NK-92 treated with Interleukin-12 subunit alpha and Interleukin-12 subunit beta, amount 100 ng/mL, for 24 hours (cell line): ENCODE measurements at places on chromosomes 12 and 14.

DNA sequence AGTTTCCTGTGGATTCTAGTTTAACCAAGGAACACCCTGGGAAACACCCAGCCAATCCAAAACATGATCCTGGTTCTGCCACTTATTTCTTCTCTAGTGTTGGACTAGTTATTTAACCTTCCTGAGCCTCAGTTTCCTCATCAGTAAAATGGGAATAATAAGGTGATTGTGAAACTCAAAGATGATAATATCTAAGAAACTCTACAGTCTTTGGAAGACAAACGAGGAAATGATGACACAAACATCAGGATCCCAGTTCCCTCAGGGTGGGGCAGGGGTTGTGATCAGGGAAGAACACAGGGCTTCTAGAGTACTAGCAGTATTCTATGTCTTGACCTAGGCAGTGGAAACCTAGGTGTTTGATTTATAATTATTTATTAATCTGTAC lies 18.1 kb upstream of the TMEM106C start:
- no peak for DNase-seq

DNA sequence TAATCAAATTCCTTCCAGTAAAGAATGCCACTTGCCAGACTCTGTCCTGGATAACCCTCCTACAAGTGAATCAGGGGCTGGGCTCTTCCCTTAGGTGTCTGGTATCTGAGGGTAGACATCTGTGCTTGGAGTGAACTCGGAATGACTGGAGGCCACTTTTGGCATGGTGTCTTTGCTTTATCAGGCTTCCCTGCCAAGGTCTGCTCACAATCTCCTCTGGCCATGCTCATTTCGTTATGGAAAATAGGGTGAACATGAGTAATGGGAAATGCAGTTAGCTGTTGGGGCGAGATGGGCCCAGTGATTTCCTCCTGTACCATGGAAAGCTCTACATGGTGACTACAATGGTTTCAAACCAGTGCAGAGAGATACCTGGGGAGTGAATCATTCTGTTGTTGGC lies 212.9 kb downstream of the NRXN3 start:
- no peak for DNase-seq

- DNase-seq: no peak
Measured at GRCh38 chr12:1919284-1919683, 832 bp upstream of the CACNA2D4 start.

- no peak for DNase-seq
Measured at GRCh38 chr12:7134396-7135166, 4.4 kb downstream of the CLSTN3 start.

DNA sequence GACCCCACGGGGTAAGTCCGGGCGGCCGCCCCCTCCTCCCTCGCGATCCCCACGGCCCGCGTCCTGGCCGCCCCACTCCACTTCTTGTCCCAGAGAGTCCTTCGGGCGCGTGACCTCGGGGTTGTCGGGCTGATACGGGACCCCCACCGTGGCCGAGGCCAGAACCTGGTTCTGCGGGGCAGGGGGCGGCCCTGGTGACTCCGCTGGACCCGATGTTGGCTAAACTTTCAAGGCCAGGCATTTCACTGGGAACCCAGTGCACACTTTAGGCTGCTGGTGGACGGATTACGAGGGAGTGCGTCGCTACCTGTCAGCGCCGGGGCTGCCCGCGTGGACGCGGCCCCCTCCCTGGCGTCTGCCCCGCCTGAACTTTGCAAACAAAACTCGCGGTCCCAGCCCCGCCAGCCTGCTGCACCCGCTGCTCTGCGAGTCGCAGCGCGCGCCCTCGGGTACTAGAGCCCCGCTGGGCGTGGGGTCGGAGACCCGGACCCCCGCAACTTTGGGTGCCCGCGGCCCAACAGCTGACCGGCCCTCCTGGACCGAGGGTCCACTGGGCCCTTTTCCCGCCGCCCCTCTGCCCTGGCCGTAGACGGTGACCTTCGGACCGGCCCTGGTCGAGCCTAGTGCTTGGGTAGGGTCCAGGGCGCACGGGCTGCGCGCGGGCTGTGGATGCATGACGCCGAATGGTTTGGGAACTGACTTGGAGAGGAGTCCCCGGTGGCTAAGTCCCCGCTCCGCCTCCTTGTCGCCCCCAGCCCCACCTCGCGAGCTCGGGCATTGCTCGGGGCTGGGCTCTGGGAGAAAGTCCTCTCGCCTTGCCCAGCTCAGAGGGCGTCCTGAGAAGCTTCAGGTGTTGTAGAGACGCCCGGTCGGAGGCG lies 624 bp downstream of the RIN3 start:
- DNase-seq: no peak

GRCh38 chr14:32622742-32623141 lies 293.6 kb downstream of the AKAP6 start:
- no peak for DNase-seq

- no peak for DNase-seq
Measured at GRCh38 chr12:87793131-87793530, 236.1 kb downstream of the C12orf50 start.

- no peak for DNase-seq
Measured at GRCh38 chr12:64147011-64147631, 75.0 kb downstream of the KICS2 start.

GRCh38 chr12:31308116-31308515 lies 17.8 kb downstream of the SINHCAF start:
- DNase-seq: no peak

DNA sequence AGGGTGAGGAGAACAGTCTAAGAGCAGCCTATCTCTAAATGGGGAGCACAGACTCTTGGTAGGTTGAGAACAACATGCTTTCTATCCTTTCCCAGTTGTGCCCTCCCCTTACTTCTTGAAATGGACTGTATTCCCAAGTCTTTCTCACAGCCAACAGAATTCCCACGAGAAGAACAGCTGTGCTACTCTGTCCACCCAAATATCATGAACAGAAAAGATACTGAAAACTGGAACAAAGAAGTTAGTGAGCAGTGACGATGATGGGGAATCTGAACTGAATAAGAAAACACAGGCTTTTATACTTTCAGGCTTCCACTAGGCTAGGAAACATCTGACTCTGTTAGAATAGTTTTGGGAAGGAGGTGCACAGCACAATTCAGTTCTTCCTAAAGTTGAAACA lies 3.4 kb downstream of the NACA start:
- no peak for DNase-seq

DNA sequence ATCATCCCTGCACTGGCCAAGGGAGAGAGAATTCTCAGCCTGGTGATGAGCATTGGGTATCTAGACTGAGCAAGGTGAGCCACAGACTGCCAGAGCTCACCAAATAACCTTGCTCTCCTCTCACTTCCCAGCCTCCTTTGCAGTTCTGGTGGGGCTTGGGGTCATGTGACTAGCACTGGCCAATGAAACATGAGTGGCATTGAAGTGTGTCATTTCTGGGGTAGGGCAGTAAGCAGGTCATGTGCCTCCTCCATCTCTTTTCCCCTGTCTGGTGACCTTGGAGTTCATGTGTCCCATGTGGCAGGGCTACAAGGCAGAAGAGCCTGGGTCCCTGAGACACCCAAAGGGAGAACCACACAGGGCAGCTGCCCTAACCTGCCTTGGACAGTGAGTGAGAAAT lies 3.6 kb upstream of the KRT72 start:
- DNase-seq: no peak

DNA sequence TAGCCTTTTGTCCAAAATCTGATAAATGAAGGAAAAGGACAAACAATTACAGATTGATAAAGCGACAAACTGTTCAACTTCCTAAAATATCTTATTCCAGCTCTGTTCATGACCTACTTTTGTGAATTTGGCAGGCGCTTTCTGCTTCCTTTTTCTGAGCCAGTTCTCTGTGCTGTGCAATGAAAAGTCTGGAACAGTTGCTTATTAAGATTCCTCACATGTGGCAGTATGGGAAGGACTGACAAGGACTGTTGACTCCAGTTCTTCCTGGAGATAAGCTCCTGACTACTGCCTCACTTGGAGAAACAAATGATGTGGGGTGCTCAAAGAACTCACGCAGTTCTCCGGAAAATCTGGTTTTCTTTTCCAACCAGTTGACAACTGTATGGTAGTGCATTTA lies 58.3 kb upstream of the ANP32D start:
- DNase-seq: no peak

GRCh38 chr14:105287249-105288102 lies 13.3 kb downstream of the BRF1 start:
- DNase-seq: no peak

- DNase-seq: no peak
Measured at GRCh38 chr14:33120341-33120740, 181.7 kb downstream of the NPAS3 start.

- no peak for DNase-seq
Measured at GRCh38 chr12:30507576-30507975, 188.1 kb downstream of the IPO8 start.

GRCh38 chr12:98422812-98423211 lies 92.6 kb upstream of the TMPO start:
- no peak for DNase-seq
